ENCODE measurements at places on chromosomes 1 and 21.

DNA sequence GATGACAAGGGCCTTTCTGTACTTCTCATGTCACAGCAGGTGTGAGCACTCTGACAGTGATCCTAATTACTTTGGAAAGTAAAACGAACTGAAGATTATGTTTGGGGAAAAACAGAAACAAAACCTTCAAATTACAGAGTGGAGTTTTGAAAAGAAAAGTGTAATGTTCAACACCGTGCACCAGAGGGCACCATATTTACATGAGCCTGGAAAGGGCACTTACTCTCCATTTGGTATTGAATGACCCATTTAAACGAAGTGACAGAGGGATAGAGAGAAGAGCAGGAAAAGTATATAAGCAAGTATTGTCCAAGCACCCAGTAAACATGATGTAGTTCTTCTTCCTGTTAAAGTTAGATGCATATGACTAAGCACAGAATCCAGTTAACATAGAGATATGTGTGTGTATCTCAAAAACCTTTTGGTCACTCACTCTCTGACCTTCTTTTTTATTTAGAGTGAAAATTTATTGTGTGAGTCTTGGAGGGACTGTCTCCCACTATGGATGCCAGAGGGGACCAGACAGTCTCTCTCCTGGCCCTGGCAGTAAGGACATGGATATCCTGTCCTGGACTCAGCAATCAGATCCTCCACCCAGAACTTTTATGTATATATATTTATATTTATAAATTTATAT lies 3.8 kb upstream of the RGSL1 start:
- no peak for DNase-seq

GRCh38 chr1:169868978-169869377 lies 24.7 kb downstream of the SCYL3 start:
- DNase-seq = no peak

- DNase-seq = no peak
Measured at GRCh38 chr1:180247061-180247460, 17.0 kb downstream of the LHX4 start.

GRCh38 chr21:44485254-44485793 lies 30.0 kb downstream of the LRRC3 start:
- no peak for DNase-seq

- no peak for DNase-seq
Measured at GRCh38 chr1:82451191-82451590, 650.5 kb downstream of the ADGRL2 start.

- no peak for DNase-seq
Measured at GRCh38 chr21:29501451-29501850, 202.7 kb downstream of the BACH1 start.

GRCh38 chr1:198373376-198373775 lies 167.1 kb downstream of the ATP6V1G3 start:
- DNase-seq = no peak
